ENCODE measurements at places on chromosomes 5 and 9.

DNA sequence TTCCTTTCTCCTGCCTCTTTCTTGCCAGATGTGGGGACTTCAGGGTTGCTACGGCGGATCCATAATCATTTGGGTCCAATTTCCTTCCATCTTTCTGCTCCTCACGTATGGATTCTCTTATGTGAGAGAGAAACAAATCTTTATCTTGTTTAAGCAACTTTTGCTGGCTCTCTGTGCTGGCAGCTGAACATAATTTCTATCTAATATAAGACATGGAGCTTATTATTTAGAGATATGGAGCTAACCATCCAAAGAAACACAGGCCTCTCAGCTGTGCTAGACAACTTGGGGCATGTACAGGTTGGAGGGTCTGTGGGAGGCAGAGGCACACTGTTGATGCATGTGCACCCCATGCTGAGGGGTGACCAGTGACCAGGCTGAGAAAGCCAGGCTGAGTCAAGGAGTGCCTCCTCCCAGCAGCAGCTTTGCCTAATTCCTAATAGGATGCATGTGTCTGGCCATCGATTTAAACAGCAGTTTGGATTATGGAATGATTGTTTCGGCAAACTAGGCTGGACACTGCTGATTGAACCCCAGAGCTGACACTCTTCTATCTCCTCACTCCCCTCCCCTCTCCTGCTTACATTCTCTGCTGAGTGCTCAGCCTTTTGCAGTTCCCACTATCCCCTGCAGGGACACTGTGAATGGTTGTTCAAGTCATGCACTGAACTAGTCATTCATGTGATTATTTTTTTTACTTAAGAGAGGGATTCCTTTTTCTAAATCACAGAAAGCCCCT lies 195.8 kb downstream of the ERCC6L2 start:
- DNase-seq: no peak

GRCh38 chr9:78121488-78121887 lies 89.9 kb upstream of the GNAQ start:
- peak; percentile 14 for DNase-seq

DNA sequence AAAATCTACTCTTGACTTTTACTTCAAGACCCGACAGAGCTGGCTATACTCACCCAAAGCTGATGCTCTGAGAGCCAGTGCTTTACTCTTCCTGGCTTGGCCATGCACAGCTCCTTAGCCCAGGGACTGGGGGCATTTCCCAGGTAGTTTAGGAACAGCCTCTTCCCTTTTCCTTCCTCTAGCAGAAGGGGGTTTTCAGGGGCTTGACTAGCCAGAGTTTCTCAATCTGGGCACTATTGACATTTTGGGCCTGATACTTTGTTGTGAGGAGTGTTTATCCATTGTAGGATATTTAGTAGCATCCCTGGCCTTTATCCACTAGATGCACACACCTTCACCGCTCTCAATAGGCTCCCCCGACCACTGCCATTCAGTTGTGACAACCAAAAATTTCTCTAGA lies 50.0 kb upstream of the RFX3 start:
- no peak for DNase-seq

- DNase-seq: no peak
Measured at GRCh38 chr5:86143837-86144236, 473.9 kb upstream of the COX7C start.

GRCh38 chr9:1200847-1201251 lies 150.7 kb downstream of the DMRT2 start:
- DNase-seq: no peak

- DNase-seq: no peak
Measured at GRCh38 chr9:133916159-133916541, 76.0 kb downstream of the VAV2 start.

DNA sequence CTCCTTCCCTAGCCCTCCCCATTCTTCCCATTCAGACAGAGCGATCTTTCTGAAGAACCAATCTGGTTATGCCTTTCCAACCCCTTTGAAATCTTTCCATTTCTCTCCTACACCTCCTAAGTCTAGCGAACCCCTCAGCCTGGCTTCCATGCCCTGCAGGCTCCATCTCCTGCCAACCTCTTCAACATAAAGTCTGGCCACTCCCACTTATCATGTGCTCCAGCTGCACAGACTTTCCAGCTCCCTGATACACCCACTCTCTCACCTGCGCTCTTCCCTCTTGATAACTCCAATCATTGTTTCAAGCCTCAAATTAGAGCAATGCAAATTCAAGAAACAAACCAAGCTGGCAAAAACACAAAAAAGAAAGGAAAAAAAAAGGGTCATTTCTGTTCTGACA lies 3.8 kb upstream of the ORM1 start:
- DNase-seq: no peak

DNA sequence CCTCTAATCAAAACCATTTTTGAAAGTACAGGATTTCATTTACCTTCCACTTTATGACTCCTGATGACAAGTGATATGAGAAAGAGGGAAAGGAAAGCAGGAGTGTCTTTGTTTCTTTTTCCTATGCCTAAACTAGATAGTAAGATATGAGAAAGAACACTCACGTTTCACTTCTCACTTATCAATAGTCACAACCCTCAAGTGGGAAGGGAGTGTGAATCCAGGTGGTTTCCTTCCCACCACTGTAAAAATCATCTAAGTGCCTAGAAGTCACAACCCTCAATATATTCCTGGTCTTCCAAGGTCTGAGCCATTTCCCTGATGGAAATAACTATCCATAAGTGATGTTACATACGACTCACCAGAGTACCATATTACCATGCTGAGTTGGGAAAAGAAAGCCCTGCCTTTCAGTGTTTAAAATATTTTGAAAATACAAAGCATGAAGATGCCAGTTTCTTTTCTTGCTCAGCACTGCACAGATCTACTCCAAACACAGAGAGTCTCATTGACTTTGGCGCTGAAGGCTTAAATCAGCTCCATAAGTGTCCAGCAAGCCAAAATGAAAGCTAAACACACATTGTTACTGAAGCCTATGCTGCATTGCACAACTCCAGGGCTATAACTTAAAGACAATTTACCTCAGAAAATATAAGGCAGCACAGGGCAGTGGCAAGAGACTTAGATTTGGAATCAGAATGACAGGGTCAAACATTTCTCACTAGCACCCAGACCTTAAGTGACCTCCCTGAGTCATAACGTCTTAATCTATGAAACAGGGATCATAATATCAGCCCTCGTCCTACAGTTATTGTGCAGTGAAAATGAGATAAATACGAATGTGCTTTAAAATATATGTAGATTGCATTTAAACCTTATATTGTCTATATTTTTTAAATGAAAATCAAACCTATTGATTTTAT lies 301.2 kb downstream of the KIAA0825 start:
- DNase-seq: no peak

- no peak for DNase-seq
Measured at GRCh38 chr9:29208670-29209069, 1635.4 kb upstream of the C9orf72 start.

Measured in T-helper 1 cell (primary cell).